Sciatic nerve (tissue), 2 donors: ENCODE measurements at places on chromosomes 11 and 22. TPM values are rescaled to one million over a fixed set of nuclear protein-coding genes. Genes with fewer than 3 reads are reported as not detected.

The SH3BP1 gene
- 10.3 TPM for total RNA-seq

DNA sequence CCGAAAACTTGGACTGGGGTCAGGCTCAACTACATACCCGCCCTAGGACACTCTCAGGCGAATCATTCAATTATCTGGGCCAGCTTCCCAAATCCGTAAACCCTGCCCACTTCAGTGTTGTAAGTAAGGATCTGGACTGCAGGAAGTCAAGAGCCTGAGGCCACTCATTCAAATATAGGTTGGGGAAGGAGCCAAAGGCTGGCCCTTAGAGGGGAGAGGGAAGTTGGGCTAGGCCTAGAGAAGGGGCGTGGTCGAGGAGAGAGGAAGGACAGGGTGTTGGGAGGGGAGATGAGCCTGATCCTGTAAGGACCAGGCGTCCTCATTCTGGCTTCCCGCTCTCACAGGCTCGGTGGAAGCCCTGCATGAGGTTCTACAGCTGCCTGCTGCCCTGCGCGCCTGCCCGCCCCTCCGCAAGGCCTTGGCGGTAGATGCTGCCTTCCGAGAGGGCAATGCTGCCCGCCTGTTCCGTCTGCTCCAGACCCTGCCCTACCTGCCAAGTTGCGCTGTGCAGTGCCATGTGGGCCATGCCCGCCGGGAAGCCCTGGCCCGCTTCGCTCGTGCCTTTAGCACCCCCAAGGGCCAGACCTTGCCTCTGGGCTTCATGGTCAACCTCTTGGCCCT, 3.0 kb downstream of the SAC3D1 start:
- no peak for DNase-seq

DNA sequence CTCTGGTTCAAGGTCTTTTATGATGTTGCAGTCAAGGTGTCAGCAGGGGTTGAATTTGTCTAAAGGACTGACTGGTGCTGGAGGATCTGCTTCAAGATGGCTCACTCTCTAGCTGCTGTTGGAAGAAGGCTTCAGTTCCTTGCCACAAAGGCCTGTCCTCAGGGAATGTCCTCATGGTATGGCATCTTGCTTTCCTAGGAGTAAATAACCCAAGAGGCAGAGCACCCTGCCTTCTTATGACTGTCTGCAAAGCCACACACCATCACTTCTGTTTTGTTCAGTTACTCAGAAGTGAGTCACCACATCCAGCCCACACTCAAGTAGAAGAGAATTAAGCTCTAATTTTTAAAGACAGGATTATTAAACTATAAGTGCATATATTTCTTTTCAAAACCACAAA, 45.2 kb downstream of the PLAAT5 start:
- no peak for DNase-seq

The CHRDL2 gene
- total RNA-seq: 0.89 TPM

The MISFA gene
- total RNA-seq: 5.6 TPM

DNA sequence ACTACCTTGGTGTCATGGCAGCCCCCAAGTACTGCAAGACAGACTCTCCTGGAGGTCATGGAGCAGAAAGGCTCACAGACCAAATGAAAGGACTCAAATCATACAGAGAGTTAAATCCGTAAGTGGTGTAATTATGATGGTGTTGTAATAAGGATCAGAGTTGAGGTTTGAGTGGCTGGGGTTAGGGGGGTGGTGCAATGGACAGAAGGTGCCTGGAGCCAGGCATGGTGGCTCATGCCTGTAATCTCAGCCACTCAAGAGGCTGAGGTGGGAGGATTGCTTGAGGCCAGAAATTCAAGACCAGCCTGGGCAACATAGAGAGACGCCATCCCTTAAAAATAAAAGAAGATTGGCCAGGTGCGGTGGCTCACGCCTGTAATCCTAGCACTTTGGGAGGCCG, 18.7 kb downstream of the ART5 start:
- DNase-seq: no peak

The RFPL1 gene
- total RNA-seq: not detected

The SEPTIN5 gene
- total RNA-seq: 22.5 TPM

The H19 gene
- total RNA-seq: 1,096 TPM

- no peak for DNase-seq
Observed at GRCh38 chr11:94920311-94920710, 53.0 kb downstream of the CWC15 start.

DNA sequence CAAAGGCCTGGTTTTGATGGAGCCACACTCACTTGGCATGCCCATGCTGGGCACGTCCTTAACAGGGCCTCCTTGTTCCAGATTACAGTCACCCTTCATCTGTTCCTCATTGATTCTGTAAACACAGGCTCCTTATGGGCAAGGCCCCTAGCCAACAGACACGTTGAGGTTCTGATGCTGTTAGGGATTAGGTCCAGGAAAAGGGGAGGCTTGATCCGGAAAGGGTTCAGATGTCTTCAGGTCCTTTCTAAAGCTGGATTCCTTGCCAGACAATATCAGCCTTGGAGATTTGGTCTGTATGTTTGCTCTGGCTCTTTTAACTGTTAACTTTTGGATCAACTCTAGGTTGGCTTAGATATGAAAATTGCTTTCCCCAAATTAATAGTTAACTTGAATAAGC, 46.9 kb upstream of the PRSS23 start:
- no peak for DNase-seq

DNA sequence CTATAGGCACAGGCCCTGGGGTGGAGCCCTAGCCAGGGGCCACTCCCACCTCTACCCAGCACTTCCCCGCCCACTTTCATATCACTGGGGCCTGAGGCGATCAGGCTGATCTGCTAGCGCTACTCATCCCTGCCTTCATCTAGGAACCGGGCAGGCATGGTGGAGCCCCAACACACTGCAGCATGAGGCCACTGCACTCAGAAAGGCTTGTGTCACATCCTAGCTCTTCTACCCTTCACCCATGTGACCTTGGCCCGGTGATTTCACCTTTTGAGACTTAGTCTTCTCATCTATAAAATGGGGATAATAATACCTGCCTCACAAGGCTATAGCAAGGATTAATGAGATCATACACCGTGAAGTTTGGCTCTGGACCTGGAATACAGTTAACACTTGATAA, 18.1 kb upstream of the GDPD5 start:
- no peak for DNase-seq

- no peak for DNase-seq
Observed at GRCh38 chr11:10916665-10917064, 58.8 kb upstream of the ZBED5 start.

DNA sequence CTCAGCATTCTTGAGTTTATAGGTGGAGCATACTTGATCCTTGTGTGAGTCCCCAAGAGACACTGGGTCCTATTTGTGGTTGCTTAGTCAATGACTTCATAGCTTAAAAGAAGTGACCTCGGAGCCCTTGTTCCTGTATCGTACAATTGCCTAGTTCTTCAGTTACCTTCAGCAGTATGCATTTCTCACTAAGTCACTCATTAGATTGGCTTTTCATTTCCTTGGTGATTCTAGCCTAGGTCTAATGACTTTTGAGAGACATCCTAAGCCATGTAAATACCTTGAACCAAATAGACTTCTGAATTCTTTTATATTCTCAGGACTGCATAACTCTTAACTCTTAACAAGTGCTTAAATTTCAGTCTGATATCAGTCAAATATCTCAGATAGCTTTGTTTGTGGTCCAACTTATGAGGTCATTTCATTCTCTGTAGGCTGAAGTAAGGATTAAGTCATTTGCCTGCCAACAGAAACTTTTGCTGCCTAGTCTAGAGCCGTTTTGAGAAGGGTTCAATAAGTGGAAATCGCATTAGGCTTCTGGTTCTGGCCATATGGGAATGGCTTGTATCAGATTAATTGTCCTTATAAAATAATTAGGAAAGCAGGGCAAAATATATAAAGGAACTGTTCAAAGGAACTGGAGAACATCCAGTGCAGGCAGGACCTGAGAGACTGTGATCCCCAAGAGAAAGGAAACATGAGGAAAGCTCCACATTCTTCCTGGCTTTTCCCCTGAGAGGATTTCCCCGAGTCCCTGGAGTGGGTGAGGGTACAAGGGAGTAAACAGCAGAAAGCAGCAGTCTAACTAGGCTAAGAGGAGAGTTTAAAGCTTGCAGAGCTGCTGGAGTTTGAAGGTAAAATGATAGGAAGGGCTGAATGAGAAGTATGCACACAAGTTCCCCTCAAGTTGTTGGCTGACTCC, 39.9 kb downstream of the TRAF6 start:
- no peak for DNase-seq

GRCh38 chr11:97746818-97747217, 1273.9 kb upstream of the CNTN5 start:
- no peak for DNase-seq

The MCM5 gene
- total RNA-seq: 23.0 TPM

DNA sequence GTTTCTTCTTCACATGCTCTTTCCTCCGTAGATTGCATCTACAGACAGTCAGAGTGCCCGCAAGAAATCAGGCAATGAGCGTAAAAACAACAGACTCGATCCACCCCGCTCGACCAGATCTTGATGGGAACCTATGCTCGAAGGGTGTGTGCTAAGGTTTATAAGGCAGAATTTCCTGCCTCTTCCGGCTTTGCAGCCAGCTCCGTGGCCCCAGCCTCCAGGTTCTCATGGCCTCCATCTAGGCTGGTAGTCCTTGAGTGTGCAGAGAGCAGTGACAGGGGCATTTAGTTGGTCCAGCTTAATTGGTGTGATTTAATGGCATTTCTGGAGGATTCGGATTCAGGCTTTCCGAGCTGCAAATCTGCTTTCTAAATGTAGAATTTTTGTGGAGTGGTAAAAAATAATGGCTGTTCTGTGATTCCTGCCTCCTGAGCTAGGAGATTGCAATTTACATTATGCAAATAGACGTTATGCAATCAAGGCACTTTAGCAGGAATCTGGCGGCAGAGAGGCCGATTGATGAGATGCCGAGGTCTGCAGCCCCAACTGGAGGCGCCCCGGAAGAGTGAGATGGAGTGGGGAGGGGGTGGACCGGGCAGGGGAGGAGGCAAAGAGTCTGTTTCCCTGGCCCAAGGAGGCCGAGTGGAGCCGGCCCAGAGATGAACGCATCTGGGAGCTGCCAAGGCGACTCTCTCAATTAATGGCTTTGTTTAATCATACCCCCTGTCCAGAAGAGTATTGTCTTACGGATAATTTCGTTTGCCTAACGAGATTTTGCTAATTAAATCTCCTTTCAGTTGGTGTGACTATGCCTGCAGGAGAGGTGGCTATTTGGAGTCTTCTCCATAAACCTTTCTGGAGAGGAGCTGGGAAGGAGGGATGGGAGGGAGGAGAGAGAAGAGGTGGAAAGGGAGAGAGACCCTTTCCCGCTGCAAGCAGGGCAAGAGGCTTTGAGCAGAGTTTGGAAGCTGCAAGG, 75.3 kb downstream of the PKNOX2 start:
- DNase-seq: peak; percentile 43
